T-helper 9 cell (primary cell): ENCODE measurements at places on chromosomes 5 and 9.

DNA sequence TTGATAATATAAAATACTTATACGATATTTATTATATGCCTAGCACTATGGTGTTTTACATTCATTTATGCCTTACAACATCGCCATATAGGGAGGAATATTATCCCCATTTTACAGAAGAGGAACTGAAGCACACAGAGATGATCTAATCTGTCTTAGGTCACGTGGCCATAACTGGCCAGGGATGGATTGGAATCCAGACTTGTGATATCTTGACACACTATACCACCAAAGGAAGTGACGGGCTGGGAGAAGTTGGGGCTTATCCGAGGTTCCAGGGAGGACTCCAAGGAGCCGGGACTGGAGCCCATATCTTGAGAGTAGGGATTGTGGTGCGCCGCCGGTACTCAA is 129.8 kb downstream of the TMEM174 start:
- no peak for DNase-seq

DNA sequence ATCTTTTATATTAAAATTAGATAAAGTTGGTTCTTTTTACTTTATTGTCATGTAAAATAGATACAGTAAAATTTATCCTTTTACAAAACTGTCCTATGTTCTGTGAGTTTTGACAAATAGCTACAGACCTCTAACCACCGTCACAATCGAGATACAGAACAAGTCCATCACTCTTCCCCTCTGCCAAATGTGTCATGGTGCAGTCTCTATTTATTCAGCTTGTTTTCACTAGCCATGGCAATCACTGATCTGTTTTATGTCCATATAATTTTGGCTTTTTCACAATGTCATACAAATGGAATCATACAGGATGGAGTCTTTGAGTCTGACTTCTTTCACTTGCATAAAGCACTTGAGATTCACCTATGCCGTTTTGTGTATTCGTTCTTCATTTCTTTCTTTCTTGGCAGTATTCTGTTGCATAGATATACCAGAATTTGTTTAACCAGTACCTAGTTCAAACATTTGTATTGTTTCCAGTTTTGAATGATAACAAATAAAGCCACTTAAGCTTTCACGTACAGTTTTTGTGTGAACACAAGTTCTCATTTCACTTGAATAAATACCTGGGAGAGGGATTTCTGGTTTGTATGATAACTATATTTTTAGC is 273.2 kb upstream of the MPDZ start:
- DNase-seq, result no peak

DNA sequence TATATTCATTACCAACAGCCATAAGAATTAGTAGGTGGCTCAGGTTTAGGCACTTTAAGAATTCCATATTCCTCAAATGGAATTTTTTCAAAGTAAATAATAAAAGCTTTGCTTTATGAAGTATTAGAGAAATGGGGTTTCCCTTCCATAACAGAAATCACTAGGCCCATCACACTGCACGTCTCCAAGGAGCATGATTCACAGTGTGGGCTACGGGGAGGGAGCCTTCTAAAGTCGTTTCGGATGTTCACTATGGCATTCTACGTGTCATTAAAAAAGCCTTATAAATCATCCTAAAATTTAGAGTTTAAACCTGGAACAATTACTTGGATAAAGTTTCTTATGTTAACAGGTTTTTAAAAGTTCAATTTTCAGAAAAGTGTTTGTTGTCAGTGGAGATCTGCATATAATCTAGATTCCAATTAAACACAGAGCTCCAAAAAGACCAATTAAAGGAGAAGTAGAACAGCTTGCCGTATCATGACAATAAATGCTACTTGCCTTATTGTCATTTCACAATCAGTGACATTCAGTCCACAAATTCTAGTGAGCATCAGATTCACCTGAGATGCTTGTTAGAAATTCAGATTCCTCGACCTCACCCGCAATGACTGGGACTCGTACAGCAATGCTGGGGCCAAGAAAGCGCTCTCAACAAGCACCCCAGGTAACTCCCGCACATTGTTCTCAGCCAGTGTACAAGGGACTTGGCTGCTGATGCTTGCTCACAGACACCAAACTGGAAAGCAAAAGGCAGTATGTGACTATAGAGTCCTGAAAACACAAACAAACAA is 115.7 kb downstream of the NFIB start:
- DNase-seq, result no peak

DNA sequence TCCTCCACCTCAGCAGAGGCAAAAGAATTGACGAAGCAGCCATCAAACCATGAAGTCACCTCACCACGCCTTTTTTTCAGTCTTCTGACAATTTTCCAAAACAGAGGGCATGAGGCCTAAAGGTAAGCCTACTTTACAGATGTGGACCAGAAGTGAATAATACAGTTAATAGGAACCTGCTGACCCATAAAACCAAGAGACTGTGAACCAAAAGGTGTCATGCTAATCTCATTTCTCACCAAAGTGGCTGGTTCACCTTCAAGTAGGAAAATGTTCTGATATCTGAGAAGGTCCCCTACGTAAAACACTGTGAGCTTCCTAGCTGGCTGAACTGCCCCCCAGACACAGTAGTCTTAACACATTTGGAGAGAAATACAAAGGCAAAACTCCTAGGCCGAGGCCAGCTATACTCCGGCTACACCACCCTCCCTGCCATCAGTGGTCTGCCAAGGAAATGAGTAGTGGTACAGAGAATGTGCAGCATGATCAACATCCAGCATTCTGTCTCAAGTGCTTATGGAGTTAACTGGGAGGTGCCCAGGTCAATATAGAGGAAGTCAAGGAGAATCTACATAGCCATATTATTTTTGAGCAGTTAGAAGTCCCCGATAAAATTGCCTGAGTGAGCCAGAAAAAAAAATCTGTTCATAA is 19.3 kb upstream of the F2RL2 start:
- DNase-seq, result no peak

DNA sequence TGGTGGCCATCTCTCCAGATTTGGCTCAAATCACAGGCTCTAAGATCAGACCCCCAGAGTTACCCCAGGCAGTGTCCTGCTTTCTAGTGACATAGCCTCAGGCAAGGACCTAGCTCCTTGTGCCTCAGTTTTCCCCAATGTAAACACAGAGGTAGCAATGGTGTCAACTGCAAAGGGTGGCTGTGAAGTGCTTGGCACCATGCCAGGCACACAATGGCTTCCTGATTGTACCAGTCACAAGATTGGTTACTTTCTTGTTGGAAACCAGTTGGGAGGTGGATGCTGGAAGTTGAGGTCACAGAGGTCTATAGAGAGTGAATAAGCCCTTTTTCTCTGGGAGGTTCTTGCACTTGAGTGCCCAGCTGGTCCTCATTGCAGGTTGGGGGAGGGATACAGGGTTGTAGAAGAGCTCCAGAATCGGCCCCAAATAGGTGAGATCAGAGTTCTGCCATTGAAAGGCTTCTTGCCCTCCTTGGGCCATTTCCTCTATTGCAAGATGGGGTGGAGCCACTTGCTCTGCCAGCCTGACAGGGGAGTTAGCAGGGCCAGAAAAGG is 2.3 kb downstream of the STKLD1 start:
- DNase-seq, result no peak

- DNase-seq, result no peak
Measured at GRCh38 chr9:91935805-91936514, 14.1 kb downstream of the ROR2 start.

GRCh38 chr9:72289401-72289800 is 75.6 kb downstream of the ZFAND5 start:
- no peak for DNase-seq

GRCh38 chr5:8633696-8634095 is 764.7 kb downstream of the MTRR start:
- no peak for DNase-seq

DNA sequence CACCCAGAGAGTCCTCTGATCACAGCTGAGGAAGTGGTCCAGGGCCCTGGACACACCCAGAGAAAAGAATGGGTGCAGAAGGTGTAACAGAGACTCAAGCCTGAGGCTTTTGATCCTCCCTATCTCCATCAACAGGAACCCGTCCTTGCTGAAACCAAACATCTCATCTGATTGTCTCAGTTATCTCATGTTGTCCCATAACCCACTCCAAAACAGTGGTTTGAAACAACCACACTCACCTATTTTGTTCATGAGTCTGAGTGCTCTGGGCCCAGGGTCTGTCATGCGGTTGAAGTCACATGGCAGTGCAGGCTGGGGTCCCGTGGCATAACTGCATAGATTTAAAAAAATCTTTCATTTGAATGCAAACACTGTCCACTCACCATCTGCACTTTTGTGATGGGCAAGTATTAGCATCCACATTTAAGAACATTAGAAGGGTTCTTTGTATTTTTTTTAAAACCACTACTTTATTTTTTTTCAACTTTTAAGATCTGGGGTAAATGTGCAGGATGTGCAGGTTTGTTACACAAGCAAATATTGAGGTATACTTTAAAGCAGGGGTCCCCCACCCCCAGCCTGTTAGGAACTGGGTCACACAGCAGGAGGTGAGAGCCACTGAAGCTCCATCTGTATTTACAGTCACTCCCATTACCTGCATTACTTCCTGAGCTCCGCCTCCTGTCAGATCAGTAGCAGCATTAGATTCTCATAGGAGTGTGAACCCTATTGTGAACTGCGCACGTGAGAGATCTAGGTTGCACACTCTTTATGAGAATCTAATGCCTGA is 255.8 kb downstream of the ROR2 start:
- DNase-seq, result no peak
